ENCODE measurements at places on chromosomes 1 and 21.
A peak's percentile ranks its signal among the peaks of the same experiment; 100 is the strongest.

DNA sequence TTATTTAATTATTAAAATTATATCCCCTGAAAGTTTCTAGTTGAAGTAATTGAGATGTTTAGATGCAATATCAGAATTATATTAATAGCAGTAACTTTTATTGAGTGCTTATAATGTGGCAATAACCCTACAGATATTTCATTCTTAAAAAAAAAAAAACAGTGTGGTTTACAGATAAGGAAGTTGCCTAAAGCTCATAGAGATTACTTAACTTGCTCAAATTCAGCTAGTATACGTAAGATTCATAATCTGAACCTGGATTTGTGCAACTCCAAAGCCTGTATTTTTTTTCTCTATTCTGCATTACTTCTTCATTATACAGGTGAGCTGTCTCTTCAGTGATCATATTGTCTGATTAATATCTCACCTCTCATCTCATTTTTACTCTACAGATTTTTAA lies 156.0 kb upstream of the PTBP2 start:
- no peak for DNase-seq

DNA sequence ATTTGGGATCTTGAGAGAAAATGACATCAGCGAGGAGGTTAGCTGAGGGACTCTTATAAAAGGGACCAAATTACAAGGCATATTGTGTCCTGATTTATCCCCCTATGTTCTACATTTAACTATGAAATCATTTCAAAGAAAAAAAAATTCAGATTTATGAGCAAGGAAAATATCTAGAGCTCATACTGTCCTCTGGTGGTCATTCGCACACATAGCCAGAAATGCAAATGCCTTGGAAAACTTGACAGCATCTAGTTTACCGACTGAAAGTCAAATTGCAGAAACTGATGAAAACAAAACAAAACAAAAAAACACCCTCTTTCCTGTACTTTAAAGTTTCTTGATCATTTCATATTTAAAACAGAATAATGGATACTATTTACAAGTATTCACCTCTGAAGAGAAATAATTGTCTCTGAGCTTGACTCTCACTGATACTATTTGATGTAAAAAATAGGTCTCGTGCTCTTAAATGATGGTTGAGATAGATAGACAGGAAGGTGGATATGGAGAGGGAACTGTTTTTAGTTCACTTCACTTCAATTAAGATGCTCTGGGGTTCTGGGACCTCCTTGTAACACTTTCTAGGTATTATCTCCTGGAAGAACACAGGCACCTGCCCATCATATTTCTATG lies 253.8 kb downstream of the PCP4 start:
- DNase-seq = no peak

DNA sequence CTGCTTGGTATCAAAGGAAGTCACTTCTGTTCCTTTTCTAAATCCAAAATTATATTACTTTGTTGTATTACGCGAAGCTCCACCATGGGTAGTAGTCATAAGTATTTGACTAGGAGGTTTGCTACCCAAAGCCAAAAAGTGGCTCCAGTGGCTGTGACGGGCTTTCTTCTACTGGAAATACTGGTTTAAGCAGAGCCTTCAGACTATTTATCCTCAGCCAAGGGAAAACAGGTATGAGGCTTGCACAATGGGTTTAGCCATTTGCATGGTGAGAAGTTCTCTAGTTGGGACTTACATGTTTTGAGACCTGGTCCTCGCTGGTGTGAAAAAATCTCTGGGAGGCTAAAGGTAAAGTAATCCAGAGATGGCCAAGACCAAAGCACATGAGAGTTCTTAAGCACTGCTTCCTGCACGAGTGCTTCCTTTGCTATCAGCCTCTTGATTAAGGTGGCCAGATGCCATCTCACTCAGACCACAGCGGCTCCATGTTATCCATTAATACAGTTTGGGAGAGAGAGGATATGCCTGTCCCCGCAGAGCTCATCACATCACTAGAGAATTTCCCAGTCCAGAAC lies 121.2 kb downstream of the PIK3R3 start:
- no peak for DNase-seq

GRCh38 chr1:116440731-116441130 lies 67.7 kb downstream of the ATP1A1 start:
- DNase-seq = no peak

- no peak for DNase-seq
These were observed 35.8 kb downstream of the LGR6 start for GRCh38 chr1:202229376-202229775.

DNA sequence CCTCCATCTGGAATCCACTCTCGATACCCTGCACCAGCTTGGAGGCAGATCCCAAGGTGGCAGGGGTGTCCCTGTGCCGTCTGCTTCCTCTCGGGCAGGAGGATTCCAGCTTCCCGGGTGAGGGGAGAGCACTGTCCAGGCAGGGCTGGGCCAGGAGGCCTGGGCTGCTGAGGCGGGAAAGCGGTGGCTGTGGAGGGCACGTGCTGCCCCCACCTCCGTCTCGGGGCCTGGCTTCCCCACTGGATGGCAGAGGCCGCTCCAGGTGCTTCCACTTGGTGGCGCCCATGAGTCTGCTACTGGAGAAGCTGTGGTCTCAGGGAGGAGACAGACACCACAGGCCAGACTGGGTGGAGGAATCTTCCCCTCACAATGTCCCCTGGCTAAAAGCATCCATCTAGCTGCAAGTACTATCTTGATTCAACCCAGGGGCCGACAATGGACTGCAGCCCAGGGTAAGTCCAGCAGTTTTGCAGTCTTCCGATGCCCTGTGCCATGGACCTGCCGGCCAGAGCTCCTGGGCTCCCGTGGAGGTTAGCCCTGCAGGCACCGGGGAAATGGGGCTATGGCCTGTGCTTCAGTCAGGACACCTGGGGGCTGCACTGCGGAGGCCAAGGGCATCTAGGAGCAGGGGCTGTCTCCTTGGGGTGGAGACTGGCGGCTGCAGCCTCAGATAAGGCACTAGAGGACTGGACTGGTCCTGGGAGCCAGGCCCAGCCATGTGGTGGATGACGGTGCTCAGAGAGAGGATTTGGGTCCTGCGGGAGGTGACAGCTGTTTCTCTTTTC lies 41.3 kb upstream of the EIF4G3 start:
- peak; percentile 46 for DNase-seq

- DNase-seq = no peak
These were observed 4.1 kb upstream of the PTPN7 start for GRCh38 chr1:202164271-202165037.

DNA sequence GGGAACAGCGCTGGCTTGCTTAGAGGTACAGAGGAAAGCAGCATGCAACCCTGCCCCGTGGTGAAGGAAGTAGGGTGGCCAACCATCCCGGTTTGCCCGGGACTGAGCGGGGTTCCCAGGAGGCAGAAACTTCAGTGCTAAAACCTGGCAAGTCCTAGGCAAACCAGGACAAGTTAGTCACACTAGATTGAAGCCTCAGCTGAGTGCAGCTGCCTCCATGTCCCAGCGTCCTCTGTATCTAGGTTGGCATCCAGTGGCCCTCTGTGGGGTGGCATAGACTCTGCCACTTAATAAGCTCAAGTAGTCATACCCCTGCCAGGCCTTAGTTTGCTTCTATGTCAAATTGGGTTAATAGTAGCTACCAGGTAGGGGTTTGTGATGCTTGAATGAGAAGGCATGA lies 67.1 kb downstream of the ATP2B4 start:
- peak; percentile 50 for DNase-seq

GRCh38 chr21:28923439-28923975 lies 69.2 kb downstream of the LTN1 start:
- no peak for DNase-seq

- no peak for DNase-seq
These were observed 154.6 kb downstream of the VAV3 start for GRCh38 chr1:107810291-107810951.

DNA sequence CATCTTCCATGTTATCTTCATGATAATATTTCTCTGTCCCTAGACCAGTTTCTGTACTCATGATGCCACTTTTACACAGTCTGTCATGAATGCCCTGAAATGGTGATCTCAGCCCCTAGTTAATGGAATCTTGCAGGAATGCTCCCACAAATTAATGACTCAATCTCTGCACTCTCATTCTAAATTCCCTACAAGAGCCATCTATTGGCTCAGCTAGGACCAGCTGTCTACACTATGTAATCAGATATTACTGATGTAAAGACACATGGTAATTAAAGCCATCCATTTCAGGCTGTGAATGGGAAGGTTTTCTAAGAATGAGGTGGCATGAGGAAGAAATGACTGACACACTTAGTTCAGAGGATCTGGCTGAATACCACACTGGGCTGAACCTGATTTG lies 199.1 kb upstream of the KCND3 start:
- DNase-seq = no peak

- no peak for DNase-seq
These were observed 60.9 kb downstream of the CD2 start for GRCh38 chr1:116814926-116815723.

GRCh38 chr1:230141797-230142607 lies 75.0 kb downstream of the GALNT2 start:
- DNase-seq = no peak

DNA sequence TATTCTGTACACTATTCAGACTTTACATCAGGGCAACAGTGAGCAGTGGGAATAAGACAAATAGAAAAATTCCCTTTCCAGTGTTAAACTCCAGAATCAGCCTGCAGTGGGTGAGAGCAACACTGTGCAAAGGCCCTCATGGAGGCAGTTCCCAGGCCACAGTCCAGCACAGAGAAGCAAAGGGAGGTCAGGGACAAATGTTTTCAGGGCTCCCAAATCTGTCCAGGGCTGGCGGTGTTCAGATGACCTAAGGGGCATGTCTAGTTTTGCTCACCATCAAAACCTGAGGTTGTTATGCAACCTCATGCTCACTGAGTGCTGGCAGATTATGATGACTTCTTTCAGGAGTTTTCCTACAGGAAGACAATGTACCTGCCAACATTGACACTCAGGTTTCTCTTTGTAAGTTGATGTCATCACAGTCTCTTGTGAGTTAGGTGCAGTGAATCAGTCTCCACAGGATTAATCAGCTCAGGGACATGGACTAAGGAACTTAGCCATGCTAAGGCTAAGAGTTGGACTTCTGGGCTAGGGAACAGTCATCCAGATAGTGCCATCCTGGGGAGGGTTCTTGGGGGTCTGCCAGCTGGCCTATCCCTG lies 3.6 kb upstream of the LCE5A start:
- no peak for DNase-seq

DNA sequence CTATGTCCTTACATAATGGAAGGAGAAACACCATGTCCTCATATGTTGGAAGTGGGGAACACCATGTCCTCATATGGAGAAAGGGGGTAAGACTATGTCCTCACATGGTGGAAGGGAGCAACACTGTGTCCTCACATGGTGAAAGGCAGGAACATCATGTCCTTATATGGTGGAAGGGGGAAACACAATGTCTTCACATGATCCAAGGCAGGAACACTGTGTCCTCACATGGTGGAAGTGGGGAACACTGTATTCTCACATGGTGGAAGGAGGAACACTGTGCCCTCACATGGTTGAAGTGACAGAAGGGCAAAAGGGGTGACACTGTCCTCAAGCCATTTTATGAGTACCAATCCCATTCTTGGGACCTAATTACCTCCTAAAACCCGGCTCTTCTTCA lies 146.3 kb upstream of the ETV3 start:
- DNase-seq = no peak

GRCh38 chr1:83756984-83757717 lies 241.8 kb downstream of the TTLL7 start:
- DNase-seq = no peak

DNA sequence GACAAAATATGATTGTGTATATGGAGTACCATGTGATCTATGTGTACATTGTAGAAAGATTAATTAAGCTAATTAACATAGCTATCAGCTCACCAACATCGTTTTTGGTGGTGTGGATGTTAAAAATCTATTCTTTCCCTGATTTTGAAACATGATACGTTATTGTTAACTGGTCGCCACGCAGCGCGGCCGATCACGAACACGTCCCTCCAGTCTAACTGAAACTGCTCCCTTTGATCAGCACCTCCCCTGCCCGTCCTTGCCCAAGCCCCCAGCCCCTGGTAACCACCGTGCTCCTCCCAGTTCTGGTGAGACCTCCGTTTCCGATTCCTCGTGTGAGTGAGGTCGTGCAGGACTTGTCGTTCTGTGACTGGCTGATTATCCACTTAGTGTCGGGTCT lies 67.0 kb downstream of the AGPAT3 start:
- no peak for DNase-seq

DNA sequence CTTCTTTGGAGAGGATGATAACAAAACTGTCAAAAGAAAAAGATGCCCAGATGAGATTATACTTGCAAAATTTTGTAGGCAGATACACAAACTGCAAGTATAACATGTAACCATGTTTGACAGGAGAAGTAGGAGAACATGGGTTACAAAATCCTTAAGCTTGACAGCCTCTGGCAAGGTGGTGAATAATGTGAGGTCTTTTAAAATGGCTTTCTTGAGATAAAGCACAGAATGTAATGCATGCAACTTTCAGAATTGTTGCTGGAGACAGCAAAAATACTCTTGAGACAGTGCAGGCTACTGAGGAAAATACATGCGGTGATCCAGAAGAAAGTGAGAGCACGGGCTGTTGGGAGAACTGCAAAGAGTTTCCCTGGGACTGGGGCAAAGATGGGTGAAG lies 24.7 kb downstream of the DNAJC6 start:
- no peak for DNase-seq

GRCh38 chr1:28031173-28031572 lies 57.2 kb downstream of the EYA3 start:
- no peak for DNase-seq

DNA sequence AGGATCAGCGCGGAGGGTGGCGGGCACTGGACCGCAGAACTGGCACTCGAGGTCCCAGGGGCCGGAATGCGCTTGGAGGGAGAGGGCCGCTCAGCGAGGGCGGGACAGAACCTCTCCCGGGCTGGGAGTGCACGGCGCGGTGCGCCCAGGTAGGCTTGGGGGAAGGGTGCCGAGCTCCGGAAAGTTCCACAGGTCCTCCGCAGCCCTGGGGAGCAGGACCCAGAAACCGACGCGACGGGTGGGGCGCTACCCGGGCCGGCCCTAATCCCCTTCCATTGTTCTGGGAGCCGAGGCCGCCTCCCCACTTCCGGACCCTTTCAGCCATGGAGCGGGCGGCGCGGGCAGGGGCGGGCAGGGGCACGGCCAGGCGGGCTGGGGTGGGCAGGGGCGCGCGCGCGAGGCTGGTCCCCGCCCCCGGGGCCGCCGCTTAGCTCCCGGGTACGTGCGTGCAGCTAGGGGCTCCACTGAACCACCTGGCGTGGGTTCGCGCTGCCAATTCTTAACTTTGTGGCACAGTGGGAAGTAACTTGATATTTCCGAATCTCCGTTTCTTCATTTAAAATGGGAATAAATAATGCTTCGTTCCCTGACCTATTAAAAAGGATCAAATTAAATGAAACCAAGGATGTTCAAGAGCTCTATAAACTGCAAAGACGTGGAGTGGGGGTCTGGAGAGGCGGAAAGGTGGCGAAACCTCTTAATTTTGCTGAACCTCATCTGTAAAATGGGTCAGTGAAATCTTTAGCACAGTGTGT lies 20.7 kb downstream of the LGR6 start:
- no peak for DNase-seq

DNA sequence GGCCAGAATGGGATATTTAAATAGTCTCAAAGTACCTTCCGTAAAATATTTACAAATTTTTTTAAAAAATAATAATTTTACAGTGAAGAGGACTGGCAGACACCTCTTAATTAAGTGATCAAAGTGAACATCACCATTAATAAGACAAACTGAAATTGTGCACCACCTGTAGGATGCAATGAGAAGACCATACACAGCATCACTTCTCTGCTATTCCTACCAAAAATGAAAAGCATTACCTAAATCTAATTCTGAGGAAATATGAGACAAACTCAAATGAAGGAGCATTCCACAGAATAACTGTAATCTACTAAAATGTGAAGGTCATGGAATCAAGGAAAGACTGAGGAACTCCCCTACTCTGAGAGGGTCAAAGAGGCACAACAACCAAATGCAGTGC lies 68.2 kb upstream of the PRDX6 start:
- DNase-seq = no peak

All from hematopoietic multipotent progenitor cell treated with erythropoietin and hydrocortisone succinate and interleukin-3 and kit ligand, for 17 days (in vitro differentiated cells).